Progenitor cell of endocrine pancreas (in vitro differentiated cells): ENCODE measurements at places on chromosomes 2 and 18. TPM values are rescaled to one million over a fixed set of nuclear protein-coding genes. Genes with fewer than 3 reads are reported as not detected.

DNA sequence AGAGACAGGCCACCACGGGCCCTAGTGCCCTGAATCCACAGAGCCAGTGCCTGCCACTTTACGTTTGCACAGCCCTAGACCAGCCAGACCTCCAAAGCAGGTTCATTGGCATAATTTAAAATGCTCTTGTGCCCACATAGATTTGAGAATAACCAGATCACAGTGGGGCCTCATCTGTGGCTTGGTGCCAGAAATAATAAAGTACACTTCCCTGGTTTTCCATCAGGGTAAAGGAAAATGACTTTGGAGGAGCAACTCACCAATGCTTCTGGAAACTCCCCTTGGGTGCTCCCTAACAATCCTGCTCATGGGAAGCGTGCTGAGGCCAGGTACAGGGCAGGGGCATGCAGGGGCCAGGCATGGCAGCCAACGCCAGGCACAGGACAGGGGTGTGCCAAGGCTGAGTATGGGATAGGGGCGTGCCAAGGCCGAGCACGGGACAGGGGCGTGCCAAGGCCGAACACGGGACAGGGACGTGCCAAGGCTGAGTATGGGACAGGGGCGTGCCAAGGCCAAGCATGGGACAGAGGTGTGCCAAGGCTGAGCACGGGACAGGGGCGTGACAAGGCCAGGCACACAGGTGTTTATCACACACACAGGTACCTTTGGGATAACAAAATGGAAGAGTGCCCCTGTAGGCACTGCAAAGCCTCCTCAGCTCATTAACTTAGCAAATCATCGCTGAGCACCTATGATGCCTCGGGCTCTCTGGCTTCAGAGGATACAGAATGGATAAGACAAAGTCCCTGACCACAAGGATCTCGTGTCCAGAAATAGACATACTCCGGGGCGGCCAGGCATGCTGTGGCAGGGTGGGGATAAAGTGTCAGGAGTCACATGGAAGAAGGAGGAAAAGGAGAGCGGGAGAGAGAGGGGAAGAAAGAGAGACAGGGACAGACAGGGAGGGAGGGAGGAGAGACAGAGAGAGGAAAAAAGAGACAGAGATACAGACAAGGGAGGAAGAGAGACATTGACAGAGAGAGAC is 334.7 kb downstream of the EIPR1 start:
- no peak for DNase-seq

DNA sequence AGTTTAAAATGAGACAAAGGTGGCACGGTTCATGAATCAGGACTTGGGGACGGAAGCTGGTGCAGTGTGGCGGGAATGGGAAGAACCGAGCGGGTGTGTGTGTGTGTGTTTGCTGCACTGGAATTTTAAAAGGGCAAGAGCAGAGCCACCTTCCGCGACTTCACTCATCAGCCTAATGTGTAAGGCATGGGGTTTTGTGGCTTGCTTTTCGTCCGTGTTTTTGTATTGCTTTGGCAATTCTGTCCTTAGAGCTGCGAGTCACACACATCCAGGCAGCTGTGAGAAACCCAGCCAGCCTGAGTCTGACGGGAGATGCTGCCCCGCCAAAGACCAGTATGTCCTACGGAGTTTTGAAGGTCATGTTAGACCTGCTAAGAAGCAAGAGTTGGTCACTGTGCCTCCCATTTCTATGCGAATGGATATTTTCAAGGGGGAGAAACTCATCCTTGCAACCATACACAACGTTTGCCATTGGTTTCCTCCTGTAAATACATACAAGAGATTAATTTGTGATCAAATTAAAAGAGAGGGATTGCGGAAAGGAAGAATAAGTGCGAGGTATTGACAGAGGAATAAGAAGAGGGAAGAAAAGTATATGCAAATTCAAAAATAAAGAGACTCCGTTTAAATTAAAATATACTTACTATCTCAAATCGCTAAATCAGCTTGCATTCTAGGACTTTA is 665 bp upstream of the CACNB4 start:
- DNase-seq: no peak

DNA sequence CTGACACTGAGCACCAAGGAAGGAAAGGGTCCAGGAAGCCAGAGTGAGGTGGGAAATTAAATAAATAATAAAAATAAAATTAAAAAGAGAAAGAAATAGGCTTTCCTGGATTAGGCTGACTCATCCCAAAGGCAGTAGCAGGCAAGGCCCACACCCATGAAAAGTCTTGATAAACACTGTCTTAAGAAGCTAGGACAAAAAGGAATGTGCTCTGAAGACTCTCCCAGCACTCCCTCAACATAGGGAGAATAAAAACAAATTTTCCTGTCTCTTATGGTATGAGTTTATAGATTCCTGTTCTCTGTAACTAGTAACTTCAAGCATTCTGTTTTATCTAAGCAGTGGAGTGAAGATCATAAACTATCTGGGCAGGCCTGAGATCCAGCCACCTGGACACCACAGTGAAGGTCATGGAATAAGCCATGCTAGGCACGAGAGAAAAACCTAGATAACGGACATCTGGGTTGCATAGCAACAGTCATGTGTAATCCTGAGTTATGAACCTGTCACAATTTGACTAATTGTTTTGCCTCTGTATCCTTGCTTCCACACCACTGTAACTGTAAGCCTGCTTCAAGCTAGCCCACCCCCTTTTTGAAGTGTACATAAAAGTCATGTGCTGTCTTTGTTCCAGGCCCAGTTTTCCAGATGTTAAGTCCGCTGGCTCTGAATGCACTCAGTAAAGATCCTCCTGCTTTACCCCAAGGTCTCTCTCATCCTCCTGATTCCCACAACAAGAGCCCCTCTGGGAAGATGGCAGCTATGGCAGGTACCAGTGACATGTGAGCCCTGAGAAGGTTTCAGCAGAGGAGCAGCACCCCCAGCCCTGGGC is 107.8 kb downstream of the NDUFA10 start:
- DNase-seq: no peak

- no peak for DNase-seq
Observed at GRCh38 chr2:30355306-30355705, 91.7 kb upstream of the LCLAT1 start.

DNA sequence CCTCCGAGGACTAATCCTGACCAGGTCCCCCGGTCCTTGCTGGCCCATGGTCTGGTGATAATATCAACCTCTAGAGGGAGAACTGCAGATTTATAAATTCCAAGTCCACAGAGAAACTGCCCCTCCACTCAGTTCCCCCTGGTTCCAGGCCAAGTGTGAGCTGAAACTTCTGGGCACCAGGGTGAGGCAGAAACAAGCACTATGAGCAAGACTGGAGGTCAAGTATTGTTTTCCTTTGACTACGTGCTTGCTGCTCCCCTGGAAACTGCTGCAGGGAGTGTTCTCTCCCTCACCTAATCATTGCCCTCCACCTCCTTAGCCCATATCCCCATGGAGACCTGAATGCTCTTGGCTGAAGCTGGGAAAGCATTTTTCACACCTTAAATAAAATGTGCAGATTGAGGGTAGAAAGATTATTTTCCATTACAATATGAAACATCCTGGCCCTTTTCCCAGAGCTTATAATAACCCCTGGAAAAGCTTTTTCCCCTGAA is 135.2 kb downstream of the RDH14 start:
- DNase-seq: no peak

DNA sequence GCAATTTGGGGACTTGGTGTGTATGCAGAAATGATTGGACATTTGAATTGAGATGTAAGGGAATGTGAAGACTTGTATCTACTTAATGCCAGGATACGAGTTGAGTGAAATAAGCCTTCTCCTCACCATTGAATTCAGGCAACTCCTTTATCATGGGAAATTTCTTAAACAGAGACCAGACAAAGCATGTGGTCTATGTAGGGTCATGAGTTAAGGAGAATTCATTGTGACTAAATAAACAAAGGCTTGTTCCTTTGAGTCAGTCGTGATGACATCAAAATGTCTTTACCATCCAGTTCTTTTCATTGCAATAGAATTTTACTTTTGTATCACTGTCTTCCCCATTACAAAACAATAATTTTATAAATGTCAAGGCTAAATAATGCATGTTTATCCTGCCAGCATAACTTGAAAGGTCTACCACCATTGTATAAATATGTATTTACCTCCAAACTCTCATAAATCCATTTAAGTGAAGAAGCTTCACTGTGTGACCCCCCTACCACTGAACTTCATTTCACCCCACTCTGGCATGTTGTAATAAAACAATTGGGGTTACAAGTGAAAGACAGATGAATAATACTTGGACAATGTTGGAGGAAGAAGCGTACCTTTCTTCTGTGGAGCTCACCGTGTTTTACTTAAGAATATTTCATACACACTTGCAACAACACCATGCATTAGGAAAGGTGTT is 149.4 kb downstream of the EPHA4 start:
- DNase-seq: no peak

GRCh38 chr2:65045651-65046050 is 10.6 kb upstream of the CEP68 start:
- no peak for DNase-seq

DNA sequence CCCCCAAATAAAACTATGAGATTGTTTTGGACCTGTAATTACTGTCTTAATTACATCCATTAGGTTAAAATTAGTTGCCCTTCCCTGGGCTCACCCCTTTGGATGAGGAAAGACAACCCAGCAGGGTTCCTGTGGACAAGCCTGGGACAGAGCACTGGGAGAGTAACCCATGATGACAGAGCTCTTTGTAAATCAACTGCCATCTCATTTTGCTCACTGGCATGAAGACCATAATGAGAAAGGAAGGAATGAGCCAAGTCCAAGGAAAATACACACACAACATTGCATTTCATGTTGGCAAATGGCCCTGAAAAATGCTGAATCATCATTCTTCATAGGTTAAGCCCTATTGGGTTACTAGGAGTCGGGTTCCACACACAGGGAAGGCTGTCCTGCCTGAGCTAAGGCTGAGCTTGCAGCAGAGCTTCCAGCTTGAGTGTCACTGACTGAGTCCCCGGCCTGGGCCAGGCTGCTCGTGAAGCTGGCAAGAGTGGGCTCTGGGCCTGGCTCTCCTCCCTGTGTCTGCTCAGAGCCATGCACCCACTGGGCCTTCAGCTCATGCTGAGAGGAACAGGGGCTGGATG is 94.1 kb upstream of the ACAA2 start:
- no peak for DNase-seq

DNA sequence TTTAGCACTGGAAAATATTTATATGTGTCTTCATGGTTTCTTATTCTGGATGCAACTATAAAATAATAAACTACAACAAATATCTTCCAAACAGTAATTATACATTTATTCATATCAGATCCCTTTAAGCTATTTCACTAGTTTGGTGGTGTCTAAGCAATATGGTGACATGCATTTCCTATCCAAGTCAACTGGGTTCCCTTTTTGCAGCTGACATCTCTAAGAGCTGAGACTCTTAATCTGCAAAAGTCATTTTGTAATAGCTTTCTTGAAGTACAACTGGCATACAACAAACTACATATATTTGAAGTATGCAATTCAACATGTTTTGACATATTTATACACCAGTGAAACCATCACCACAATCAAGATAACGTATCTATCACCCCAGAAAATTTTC is 59.9 kb upstream of the SLC1A4 start:
- DNase-seq: no peak

DNA sequence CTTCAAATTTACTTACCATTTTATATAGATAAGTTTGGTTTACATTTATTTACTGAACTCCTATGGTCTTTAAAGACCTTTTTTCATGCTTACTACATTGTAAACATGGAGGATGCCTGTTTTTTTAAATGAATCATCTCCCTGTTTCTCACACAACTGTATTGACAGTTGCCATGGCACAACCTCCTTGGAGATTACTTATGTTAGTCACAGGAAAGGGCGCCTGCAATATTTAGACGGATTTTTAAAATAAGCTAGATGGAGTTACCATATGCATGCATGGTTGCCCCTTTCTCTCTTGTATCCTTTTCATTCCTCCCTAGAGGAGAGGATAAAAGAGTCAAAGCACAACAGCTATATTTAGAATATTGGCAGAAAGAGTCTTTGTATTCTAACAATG is 34.8 kb upstream of the CCDC102B start:
- DNase-seq: no peak

DNA sequence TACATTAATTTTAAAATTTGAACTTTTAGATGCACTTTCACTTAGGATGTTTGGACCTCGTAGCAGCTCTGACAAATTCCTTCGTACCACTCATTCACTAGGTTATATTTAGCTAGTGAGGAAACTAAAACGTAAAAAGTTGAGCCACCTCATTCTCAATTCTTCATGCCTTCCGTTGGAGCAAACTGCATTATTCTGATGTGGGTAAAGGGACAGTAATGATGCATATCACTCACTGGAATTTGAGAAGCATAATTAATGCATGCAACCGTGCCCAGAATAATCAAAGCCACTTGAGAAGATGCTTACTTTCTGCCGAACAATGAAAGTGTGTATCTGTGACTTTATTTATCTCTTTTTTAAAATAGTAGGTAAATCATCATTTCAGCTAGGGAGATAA is 2.2 kb downstream of the CNOT9 start:
- no peak for DNase-seq

DNA sequence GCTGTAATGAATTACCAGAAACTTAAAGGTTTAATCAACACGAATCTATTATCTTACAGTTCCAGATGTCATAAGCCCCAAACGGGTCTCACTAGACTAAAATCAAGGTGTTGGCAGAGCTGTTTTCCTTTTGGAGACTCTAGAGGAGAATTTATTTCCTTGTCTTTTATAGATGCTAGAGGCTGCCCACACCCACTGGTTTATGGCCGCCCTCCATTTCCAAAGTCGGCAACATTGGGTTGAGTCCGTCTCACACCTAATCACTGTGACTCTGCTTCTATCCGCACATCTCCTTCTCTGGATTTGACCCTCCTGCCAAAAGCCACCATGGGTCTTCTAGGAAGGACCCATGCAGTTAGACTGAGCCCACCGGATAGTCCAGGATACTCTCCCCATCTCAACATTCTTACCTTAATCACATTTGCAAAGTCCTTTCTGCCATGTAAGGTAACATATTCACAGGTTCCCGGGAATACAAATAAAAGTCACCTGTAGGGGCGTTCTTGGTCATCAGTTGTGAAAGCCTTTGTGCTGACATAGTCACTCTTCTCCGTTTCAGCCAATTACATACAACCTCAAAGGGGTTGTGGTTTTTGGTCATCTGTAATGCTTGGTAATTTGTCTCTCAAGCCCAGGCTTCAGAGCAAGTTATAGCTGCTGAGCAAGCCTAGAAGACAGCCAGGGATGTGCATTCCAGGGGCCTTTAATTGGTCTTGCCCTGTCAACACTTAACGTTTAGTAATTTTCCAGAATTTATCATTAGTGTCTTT is 179.4 kb downstream of the ANTXR1 start:
- DNase-seq: no peak

DNA sequence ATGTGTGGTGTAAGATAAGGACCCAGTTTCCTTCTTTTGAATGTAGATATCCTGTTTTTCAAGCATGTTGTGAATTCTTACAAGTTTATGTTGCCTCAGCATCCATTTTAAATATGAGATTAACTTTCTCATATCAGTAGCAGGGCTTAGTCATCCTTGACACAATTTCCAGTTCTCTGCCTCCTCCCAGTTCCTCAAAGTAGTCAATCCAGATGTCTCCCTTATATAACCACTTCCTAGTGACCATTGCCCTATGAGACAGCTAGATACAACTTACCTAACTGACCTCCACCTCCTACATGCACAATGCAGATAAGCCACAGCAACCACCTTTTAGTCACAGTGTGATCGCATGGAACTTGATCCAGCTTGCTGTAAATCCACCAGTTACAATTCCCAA is 269.2 kb upstream of the ZNF521 start:
- no peak for DNase-seq

GRCh38 chr2:16142383-16143361 is 202.3 kb downstream of the MYCN start:
- no peak for DNase-seq

The LIPG gene
- total RNA-seq: 34.1 and 34.4 TPM in 2 replicates

The TTN gene
- total RNA-seq: 12.2 and 17.3 TPM in 2 replicates

The SUMO1 gene
- total RNA-seq: 131 and 135 TPM in 2 replicates
